ENCODE measurements at places on chromosomes 16 and 17. TPM values are rescaled to one million over a fixed set of nuclear protein-coding genes. Genes with fewer than 3 reads are reported as not detected.
A peak's percentile ranks its signal among the peaks of the same experiment; 100 is the strongest.

GRCh38 chr16:69858191-69859104 lies 92.7 kb upstream of the CLEC18A start:
- DNase-seq = no peak

DNA sequence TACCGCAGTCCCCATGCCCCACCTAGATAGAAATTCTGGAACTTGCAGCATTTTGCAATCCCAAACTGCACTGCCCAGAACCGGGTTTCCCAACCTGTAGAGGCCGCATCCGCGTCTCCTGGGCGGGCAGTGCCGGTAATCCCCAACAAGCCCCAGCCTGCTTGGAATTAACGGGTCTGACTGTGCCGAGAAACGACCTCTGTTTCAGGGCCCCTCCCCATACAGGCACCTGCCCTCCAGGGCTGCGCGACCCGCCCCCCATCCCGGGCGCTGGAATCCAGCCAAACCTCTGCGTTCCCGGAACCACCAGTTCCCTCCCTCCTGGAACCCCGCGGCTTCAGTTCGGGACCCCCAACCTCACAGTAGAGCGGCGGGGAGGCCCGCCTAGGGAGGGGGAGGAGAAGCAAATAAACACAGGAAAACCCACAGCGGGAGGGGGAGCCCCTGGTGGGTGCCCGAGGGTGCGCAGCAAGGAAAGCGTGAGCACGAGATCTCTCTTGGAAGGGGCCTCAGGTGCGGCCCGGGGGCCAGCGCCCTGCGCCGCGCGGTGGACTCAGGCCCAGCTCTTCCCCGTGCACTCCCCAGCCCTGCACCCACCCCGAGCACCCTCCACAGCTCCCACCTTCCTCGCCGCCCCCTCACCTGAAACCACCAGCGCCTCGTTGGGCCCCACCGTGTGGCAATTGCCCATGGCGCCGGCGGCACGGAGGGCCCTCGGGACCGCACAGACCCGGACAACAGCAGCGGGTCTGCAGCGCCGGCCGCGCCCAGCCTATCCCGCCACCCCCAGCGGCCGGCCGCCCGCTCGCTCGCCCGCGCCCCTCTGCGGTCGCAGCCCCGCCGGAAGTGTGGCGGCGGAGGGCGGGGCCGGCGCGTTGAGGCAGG lies at the start of gene FLOT2:
Gene FLOT2 (minus strand): TSS at position 850 of the 885 bp plus-strand sequence. CDS start 159 bp downstream, at position 691.
- DNase-seq = peak; percentile 53

GRCh38 chr17:43713494-43714162 lies 45.0 kb downstream of the SOST start:
- peak; percentile 31 for DNase-seq

DNA sequence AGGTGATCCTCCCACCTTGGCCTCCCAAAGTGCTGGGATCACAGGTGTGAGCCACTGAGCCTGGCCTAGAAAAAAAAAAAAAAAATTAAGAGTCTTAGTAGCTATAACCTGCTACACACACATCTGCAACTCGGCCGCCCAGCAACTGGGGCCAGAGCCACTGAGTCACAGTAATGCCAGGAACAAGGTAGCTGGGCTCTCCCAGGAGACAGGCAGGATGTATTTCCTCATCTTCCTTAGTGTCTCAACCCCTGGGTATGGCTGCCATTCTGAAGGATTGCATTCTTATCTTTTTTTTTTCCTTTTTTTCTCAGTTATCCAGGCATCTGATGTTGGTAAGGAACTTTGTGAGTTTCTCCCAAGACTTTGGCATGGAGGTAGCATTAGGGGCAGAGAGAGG lies 7.1 kb upstream of the PSMD3 start:
- DNase-seq = no peak

GRCh38 chr17:5282642-5283217 lies 646 bp downstream of the RABEP1 start:
- DNase-seq = no peak

DNA sequence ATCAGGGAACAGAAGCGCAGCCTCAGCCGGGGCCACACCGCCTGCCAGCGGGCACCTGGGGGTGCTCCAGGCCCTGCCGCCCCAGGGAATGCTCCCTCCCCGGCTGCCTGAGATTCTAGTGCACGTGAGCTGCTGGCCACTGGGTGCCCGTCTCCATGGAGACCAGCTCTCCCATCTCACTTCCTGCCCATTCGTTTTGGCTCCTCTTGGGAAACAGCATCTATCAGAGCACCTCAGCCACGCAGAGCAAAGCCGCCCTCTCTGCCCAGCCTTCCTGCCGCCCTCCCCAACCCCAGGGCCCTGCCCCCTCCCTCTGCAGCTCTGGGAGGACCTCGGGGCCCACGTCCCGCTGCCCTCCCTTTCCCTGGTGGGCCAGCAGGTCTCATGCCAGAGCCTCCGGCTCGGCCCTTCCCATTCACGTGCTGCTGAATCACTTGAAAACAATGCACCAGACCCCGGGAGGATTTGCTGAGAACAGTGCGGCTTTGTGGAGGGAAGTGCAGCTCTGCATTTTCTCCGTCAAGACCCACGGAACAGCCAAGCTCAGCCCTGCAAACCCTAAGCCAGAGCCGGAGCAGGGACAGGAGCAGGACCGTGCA lies 19.4 kb downstream of the CEP295NL start:
- DNase-seq = peak; percentile 62

GRCh38 chr17:31699281-31699680 lies 159.8 kb downstream of the COPRS start:
- DNase-seq = no peak

DNA sequence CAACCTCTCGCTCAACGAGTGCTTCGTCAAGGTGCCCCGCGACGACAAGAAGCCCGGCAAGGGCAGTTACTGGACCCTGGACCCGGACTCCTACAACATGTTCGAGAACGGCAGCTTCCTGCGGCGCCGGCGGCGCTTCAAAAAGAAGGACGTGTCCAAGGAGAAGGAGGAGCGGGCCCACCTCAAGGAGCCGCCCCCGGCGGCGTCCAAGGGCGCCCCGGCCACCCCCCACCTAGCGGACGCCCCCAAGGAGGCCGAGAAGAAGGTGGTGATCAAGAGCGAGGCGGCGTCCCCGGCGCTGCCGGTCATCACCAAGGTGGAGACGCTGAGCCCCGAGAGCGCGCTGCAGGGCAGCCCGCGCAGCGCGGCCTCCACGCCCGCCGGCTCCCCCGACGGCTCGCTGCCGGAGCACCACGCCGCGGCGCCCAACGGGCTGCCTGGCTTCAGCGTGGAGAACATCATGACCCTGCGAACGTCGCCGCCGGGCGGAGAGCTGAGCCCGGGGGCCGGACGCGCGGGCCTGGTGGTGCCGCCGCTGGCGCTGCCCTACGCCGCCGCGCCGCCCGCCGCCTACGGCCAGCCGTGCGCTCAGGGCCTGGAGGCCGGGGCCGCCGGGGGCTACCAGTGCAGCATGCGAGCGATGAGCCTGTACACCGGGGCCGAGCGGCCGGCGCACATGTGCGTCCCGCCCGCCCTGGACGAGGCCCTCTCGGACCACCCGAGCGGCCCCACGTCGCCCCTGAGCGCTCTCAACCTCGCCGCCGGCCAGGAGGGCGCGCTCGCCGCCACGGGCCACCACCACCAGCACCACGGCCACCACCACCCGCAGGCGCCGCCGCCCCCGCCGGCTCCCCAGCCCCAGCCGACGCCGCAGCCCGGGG lies 1.3 kb downstream of the FOXC2 start:
- DNase-seq = no peak

DNA sequence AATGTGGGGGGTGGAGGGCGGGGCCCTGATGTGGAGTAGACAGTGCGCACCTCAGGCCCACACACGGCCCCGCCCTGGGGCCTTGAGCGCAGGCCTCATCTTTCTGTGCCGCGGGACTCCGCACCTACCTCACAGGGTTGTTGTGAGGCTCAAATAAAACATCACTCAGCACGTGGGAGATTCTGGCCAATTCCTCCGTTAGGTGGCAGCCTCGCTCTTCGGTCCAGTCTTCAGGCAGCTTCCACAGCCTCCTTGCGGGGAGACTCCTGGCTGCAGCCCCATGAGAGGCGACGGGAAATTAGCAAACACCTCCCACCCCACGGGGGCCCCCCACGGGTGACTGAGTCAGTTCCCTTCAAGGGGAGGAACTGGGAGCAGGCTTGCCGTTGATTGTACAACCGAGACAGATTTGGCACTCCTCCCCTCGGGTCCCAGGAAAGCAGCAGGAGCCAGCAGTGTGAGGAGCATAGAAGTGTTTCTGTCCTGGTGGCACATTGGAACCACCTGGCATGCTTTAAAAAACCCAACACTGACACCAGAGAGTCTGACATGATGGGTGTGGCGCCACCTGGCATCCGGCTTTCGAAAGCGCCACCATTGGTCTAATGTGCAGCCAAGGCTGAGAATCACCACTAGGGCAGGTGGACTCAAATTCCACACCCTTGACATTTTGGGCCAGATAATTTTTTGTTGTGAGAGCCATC lies 7.6 kb downstream of the MRM1 start:
- DNase-seq = peak; percentile 22

DNA sequence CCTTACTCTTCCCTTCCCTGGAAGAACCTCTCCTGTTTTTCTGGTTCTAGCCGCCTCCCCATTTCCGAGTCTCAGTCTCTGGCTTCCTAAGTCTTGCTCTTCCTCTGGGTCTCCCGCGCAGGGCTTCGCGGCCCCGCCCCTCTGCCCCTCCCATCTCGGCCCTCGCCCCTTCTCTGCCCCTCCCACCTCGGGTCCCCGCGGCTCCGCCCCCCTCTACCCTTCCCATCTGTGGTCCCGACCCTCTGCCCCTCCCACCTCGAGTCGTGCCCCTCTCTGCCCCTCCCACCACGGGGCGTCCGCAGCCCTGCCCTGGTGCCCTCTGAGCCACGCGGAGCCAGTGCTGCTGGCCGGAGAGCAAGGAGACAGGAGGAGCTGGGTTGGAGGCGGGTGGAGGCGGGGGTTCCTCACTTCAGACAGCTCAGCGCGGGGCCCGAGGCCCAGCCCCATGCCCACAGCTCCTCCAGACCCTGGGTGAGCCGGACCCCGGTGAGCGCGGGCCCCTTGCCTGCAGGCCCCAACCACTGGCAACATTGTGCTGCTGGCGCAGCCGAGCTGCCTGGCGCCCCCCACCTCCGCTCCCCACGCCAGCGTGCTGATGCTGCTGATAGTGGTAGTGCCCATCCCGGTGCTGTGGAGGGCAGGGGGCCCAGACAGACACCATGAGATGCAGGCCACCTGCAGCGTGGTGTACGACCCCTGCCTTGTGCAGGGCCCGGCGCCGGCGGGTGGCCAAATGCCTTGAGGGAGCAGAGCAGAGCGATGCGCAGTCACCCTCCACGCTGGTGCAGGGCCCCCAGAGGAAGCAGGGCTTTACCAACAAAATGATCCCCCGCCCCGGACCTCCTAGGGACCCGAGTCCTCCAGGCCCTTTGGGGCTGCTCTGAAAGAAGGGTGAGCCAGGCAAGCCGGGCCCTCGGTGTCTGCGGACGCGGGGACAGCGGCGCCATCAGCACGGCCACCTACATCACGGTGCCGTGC lies 2115.3 kb downstream of the TP53TG3F start:
- DNase-seq = no peak

GRCh38 chr17:43767053-43767712 lies 8.6 kb upstream of the SOST start:
- no peak for DNase-seq

DNA sequence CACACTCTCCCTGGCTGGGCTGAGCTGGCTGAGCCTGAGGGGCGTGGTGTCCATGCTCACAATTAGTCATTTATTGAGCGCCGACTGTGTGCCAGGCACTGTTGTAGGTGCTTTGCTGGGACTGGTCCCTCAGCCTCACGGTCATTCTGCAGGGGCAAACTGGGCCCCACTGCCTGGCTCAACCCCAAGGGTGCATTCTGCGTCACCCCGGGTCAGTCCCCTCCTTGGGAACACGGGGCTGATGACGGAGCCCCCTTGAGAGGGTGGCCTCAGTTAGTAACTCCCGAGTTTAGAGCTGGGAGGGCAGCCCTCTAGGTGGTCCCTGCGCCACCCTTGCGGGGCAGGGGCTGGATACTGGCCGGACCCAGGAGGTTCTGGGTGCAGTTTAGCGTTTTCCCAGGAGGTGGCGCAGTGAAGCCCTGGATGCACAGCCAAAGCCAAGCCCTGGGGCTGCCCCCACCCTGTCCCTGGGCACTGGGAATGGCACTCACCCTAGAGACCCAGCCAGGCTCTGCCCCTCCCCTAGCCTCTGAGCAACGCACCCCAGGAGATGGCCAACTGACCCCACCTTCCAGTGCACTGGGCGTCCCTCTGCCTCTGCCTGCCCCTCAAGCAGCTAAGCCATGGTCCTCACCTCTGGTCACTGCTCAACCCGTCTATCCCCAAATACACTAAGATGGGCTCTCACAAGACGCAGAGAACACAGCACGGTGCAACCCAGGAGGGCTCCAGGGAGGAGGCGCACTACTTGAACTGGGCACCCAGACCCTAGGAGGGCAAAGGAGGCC lies 243.2 kb upstream of the GSE1 start:
- peak; percentile 76 for DNase-seq

DNA sequence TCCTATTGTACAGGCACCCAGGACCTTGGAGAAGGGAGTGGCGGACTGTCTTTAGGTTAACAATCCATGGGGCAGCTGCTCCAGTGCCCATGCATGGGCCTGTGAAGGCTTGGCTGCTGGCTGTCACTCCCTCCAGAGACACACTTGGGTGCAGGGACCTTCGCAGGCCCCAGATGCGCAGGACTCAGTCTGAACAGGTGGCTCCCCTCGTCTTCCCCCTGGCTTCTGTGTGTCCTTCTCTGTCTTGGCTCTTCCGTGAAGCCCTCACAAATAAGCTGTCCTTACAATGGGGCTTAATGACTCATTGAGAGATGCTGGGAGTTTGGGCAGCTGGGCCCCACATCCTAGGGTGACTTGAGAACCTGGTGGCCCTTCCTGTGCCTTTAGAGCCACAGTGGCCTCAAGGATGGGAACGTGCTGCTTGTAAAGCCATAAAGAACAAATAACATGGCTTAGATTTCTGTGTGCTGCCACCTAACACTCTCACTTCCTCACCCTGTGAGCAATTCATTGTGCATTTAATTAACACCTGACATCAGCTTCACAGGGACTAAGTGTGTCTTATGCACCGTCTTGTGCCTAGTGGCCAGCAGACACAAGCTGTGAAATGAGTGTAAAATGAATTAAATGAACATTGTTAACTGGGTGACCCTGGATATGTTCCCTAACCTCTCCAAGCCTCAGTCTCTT lies 340.7 kb downstream of the SNX29 start:
- no peak for DNase-seq

The YWHAE gene
- 1,231 TPM for total RNA-seq

The GAS7 gene
- 84.8 TPM for total RNA-seq

All from neural crest cell (in vitro differentiated cells).